ENCODE measurements at places on chromosomes 12 and 14.

DNA sequence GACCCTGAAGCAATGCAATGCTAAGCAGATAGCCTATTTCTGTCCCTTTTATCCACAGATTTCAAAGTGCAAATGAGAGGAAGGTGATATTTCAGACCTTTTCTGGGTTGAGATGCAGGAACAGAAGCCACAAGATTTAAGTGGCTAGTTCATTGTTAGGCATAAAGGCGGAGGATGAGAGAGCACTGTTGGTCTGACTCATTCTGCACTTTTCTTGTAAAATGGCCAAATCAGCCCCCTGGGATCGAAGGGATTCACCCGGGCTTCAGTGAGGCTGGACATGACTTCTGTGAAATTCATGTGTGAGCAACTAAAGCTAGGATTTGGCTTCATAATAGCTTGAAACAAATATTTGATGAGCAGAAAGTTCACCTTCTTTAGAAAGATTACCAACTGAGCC, 101.9 kb upstream of the OVCH1 start:
- no peak for DNase-seq

DNA sequence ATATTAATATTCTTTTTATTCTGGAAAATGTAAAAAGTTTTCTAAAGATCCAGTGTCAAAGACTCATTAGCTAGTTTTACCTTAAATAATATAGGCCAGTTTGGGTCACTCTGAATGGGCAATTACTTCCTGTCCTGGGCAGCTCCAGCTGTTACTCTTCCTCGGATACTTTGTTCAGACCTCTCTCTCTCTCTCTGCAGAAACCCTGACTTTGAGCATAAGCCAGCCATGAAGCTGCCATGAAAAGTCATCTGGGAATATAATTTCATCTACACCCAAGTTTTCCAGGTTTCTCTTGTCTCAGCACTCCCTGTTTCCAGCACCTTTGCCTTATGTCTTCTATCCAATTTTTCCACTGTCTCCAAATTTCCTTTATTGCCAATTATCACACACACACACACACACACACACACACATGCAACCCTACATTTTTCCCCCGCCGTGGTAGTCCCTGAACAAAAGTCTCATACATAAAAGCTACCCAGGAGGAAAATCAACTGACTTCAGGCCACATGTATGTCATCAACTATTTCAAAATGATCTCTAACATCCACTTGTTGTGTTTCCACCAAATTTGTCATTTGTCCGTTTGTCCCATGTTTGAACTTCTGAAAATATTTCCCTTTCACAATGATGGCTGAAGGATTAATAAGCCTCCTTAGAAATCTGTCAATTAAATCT, 318.1 kb downstream of the SSPN start:
- DNase-seq = no peak

DNA sequence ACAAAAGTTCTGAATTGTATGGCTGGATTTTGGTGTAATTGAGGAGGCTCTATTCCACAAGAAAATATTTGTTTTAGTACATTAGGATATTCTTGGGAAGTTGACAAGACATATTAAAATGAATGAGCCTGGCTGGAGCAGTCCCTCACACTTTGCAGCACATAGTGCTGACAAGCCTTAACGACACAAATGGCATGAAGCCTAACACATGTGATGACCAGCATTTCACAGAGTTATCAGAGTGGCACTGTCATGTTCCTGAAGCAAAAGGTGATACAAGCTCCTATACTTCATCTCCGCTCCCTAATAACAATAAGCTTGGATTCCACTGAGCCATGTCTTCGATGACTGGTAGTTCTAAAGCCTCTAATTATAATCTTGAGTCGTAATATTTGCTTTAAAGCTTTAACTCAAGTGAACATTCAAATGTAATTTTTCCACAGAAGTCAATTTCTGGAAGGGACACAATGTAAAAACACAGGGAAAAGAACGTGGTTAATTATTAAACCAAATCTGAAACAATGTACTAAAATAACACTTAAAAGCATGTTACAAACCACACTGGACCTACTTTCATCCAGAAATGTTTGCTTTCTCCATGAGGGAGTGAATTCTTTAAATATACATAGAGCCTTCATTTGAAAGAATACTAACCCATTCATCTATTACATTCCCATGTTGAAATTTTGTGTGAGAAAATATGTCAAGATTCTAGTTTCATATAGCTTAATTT, 49.6 kb downstream of the GRIP1 start:
- no peak for DNase-seq

- no peak for DNase-seq
Measured at GRCh38 chr12:42790761-42791151, 201.2 kb upstream of the PRICKLE1 start.

- no peak for DNase-seq
Measured at GRCh38 chr12:24996820-24997219, 47.9 kb upstream of the BCAT1 start.

All from activated CD4-positive, alpha-beta T cell treated with anti-CD3 and anti-CD28 coated beads for 48 hours (primary cell).